Hepatic stellate cell (primary cell): ENCODE measurements at places on chromosomes 2 and 18.

DNA sequence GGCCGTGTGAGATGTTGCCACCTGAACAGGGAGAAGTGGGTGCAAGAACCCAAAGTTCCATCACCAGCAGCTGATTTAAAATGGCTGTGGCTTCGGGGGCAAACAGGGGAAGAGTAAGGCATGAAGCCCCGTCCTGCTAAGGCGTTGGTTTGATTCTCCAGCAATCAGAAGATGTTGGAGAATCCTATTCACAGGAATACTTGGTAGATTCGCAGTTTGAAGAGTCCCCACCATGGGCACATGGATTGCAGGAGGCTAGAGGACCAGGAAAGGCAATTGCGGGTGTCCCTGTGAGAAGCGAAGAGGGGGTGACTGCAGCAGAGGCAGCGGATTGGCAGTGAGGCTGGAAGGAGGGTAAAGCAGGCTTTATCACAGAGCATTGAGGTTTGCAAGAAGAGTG is 46.6 kb upstream of the TXNDC2 start:
- DNase-seq: no peak

GRCh38 chr18:3819961-3820360 is 370.0 kb downstream of the TGIF1 start:
- no peak for DNase-seq

DNA sequence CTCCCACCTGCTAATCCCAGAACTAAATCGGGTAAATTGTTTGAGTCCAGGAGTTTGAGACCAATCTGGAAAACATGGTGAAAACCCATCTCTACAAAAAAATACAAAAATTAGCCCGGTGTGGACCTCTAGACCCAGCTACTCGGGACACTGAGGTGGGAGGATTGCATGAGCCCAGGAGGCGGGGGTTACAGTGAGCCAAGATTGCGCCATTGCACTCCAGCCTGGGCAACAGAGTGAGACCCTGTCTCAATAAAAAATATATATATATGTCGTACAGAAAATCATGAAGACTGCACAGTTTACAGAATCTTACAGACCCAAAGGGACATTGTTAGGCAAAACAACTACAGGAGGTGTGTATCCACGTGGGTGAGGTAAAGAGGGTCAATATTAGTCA is 4.0 kb upstream of the DPY30 start:
- DNase-seq: no peak

DNA sequence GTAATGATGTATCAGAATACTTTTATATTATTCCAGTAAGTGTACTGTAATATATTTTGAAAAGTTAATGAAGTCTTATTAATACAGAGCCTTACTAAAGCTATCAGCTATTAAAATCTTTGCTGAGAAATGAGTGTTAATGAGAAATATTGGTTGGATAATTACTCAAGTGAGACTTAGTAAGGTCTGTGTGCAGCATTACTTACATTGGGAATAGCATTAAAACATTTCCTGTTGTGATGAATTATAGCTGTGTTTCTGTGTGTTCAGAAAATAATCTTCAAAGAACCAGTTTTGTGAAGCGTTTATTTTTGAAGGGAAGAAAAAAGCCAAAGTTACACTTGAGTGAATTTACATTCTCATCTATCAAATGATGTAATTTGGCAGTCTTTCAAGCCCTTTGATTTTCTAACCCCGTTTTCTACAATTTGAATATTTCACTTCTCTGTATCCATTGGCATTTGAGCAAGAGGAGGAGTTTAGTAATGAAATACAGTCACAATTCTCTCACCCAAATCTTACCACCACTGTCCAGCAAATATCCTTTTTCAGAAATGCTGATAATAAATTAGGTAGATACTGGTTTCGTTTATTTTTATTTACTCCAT is 123.5 kb upstream of the BOD1L2 start:
- DNase-seq: no peak
